GM19239 (cell line): ENCODE measurements at places on chromosomes 5 and 9.

DNA sequence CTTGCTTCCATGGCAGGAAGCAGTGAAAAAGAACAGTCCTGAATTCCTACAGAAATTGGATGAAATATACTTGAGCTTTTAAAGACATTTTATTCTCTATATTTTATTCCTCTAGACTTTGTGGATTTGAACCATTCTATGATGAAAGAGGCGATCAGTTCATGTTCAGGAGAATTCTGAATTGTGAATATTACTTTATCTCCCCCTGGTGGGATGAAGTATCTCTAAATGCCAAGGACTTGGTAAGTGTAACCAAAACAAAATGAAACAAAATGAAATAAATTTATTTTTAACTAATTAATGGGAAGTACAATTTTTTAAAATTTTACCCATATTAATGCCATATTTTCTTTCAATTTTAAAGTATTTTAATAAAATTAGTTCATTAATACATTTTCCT lies 34.1 kb downstream of the STARD4 start:
- no peak for DNase-seq

GRCh38 chr5:123530728-123531127 lies 18.8 kb downstream of the CSNK1G3 start:
- no peak for DNase-seq

DNA sequence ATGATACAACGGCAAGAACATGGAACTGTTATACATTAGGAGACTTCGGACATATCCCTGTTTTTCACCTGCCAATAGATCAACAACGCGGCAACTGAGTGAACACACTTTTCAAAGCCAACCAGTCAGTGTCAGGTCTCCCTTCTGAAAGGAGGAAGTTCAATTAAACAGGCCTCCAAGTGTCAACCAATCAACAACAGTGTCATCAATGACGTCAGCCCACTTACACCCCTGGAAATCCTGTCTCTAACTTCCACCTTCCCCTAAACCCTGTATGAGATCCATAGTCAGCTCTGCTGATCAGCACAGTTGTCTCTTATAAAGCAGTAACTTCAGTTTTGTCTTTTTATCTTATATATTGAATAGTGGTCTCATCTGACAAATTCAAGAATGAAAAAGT lies 36.6 kb downstream of the DMRT3 start:
- DNase-seq, result no peak

- DNase-seq, result no peak
Observed at GRCh38 chr5:135985951-135986350, 31.2 kb upstream of the LECT2 start.

- DNase-seq, result no peak
Observed at GRCh38 chr9:87725356-87725899, 491 bp upstream of the CTSL start.

DNA sequence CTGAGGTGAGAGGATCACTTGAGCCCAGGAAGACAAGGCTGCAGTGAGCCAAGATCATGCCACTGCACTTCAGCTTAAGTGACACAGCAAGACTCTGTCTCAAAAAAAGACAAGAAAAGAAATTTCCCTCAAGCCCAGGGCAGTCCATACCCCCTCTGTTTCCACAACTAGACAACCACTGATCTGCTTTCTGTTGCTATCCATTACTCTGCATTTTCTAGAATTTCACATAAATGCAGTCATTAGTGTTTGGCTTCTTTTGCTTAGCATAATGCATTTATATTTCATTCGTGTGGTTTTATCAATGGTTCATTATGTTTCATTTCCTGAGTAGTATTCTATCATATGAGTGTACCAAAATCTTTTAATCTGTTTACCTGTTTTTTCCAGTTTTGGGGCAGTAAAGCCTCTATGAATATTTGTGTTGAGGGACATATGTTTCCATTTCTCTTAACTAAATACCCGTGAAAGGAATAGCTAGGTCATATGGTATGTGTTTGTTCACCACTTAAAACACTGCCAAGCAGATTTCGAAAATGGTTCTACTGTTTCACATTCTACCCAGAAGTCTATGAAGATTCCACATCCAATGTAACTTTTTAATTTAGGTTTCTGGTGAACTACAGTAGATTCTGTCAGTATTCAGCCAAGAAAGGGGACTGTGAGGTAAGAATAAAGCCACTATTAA lies 271.8 kb downstream of the ZNF608 start:
- DNase-seq, result no peak

DNA sequence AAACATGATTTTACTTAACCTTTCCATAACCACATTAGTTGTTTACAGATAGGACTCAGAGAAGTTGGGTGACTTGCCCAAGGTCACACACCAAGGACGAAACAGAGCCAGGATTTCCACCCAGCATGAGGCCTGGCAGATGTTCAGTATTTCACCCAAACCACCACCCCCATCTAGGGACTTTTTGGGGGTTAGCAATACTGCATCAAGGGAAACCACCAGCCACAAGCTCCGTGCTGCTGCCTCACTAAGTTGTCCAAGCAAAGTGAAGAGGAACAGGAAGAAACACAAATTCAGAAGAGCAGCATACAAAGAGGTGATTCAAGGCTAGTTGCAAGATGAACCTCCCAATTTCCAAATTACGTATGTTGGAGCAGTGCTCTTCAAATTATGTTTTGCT lies 219.6 kb upstream of the RORB start:
- no peak for DNase-seq

DNA sequence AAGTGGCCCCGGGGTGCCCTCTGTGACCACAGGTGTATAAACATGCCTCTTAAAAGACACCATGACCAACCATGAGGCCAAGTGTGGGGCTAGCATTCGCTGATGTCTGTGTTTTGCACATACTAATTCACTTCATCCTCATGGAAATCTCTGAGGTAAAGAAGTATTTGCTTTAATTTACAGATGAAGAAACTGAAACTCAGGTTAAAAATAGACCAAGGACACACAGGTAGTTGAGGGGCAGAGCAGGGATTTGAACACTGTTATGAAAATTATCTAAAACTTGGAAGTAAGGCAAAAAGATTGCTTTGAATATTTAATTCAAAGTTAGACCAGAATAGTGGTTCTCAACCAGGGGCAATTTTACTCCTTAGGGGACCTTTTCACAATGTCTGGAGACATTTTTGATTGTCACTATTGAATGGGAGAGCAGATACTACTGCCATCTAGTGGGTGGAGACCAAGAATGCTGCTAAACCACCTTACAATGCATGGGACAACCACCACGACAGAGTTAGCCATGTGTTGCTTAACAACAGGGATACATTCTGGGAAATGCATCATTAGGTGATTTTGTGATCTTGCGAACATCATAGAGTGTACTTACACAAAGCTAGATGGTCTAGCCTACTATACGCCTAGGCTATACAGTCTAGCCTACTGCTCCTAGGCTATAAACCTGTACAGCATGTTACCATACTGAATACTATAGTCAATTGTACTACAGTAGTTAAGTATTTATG lies 8.0 kb upstream of the FXN start:
- DNase-seq, result no peak

- DNase-seq, result no peak
Observed at GRCh38 chr5:173645437-173645807, 29.0 kb upstream of the BOD1 start.

- DNase-seq, result no peak
Observed at GRCh38 chr9:15468145-15468544, 42.6 kb downstream of the PSIP1 start.

DNA sequence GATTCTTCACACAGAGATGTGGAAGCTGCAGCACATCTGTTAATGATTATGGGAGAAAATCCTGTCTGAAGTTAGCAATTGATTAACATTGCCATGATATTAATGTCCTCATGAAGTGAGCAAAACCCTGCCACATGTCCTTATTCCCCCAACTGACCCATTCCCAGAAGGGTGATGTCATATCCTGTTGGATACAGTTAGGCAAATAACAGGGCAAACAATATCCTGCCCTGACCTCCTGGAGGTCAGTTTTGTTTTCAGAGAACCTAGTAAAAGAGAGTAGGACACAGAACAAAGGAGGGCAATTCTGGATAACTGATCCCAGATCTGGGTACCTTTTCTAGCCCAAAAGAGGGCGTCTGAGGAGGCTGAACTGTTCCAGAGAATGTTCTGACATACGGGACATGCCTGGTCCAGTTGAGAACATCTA lies 11.0 kb downstream of the ABLIM3 start:
- no peak for DNase-seq

GRCh38 chr9:127174386-127175318 lies 52.2 kb upstream of the ANGPTL2 start:
- DNase-seq, result no peak

GRCh38 chr5:93193431-93194347 lies 387.3 kb downstream of the NR2F1-AS1 start:
- no peak for DNase-seq

- no peak for DNase-seq
Observed at GRCh38 chr9:88197781-88198340, 59.6 kb upstream of the SPATA31C2 start.
